AG08395 (cell line): ENCODE measurements at places on chromosomes 4 and X.
A peak's percentile ranks its signal among the peaks of the same experiment; 100 is the strongest.

DNA sequence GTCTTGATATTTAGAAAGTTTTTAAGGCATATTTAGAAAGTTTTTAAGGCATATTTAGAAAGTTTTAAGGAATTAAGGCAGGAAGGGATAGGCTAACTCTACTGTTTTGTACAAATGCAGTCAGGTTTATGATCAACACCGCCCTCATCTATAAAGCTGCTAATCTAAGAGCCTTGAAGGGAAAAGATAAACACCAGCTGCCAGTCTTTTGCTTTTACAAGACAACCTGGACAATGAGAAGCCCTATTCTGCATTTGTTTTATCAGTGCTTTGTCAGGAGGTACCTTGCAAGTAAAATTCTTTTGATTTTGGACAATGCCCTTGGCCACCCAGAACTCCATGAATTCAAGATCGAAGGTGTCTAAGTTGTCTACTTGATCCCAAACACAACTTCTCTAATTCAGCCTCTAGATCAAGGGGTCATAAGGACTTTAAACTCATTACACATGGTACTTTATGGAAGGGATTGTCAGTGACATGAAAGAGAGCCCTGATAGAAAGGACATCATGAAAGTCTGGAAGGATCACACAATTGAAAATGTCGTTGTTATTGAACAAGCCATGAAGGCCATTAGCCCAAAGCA, 39.8 kb downstream of the IL15 start:
- no peak for DNase-seq

DNA sequence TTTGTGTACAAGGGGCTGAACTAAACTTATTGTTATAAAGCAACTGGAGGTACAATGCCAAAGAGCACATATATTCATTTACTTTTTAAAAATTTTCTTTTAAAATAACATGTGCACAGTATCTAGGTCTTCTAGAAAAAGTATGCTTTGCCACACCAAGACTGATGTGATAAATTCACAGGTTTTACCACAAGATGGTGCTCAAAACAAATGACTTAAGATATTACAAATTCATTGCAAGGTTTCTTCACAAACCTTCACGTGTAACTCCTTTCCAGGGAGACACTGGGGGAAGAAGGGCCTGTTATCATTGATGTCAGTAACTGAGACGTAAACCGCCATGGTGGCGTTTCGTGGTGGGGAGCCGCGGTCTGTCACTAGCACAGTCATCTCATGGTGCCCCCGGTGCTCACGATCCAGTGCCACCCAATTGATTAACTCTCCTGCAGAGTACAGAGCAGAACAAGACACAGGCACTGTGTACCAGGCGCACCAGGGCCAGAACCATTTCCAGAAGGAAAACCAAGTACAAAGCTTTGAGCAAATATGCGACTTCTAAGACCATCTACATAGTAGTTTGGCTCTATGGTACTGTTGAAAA, 162.2 kb downstream of the DCHS2 start:
- DNase-seq: peak; percentile 21

GRCh38 chrX:34467437-34467836, 189.6 kb downstream of the TMEM47 start:
- no peak for DNase-seq

GRCh38 chrX:3271183-3271833, 75.1 kb downstream of the MXRA5 start:
- peak; percentile 7 for DNase-seq

DNA sequence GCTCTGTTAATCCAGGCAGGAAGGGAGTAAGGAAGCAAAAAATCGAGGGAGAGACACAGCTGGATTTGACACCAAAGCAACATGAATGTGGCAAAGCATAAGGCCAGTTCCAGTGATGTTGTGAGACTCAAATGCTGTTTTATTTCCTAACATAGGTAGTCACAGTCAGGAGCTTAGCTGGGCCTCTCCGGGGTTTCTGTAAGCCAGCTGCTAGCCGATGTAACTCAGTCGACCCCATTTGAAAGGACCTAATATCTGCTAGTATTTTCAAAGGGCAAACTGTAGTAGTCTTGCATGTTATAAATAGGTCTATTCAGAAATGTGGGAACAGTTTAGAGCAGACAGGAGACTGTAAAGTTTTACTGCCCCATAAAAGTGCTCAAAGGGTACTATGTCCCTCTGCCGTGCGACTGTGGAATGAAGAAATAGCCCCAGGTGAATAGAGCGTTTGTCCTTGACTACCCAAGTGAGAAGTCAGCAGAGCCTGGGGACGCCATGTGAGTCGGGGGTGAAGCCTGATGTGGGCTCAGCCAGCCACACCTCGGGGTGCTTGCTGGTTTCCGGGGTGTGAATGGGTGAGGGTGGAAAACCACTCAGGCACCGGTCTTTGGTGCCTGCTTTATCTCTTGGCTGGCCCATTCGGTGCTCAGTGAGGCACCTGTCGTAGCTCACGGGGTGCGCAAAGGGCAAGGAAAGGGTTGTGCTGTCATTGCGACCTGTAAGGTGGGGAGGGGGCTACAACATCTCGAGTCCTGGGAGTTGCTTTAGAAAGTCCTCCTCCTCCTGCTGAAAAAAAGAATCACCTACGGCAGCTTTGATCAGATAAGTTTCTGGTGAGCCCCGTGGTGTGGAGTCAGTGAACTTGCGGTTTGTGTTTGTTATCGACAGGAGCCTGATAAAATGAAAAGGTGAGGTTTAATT, 745 bp downstream of the TRIM2 start:
- no peak for DNase-seq

DNA sequence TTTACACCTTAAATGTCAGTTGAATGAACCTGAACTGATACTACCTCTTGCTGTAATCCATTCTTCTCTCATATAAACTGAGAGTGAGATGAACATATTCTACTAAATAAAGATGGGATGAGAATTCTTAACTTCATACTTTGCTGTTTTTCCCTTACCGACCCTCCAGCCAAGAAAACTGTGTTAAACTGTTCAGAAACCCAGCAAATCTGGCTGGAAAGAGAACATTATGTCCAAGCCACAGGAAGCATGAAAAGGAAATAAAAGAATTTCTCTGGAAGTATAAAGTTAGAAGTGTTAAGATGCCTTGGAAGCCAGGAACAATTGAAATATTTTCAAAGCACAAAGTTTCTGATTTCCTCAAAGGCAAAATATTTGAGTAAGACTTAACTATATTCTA, 22.9 kb downstream of the NPY1R start:
- no peak for DNase-seq

GRCh38 chr4:37415845-37416369, 171.4 kb downstream of the NWD2 start:
- DNase-seq: no peak

- no peak for DNase-seq
Observed at GRCh38 chr4:85895755-85896154, 420.8 kb downstream of the ARHGAP24 start.

DNA sequence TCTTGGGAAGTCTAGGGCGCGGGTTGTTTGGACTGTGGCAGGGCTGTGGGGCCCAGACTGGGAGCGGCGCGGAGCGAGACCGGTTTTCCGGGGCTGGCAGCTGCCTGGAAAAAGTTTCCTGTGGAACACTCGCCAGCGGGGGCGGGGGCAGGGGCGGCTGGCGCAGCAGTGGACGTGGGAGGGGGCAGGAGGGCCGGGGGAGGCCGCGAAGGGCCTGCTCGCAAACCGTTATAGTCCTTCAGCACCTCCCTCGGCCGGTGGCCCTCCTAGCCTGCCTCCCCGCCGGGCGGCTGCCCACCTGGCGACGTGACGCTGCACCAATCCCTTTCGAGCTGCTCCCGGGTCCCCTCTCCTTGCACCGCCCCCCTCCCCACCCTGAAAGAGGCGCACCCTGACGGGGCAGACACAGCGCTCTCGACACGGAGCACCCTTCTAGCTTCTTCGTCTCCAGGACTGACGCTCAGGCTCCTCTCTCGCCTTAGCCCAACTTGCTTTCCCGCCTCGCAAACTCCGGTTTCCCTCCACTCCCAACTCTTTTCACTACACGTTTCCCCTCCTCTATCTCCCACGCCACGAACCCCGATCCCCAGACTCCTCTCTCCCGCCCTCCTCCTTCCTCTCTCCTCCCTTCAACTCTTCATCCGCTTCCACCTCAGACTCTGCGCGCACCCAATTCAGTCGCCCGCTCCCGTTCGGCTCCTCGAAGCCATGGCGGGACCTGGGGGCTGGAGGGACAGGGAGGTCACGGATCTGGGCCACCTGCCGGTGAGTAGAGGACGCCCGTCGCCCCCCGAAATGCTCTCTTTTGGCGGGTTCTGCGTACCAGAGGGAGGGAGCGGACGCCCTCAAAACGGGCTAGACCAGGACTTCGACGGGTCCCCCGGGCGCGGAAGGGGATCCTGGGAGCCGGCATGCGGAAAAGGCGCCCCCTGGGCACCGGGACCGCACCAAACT, at the start of gene NRK:
Gene NRK, plus strand, starts transcription at position 402 of the 954 bp plus-strand sequence. Its CDS starts 307 bp downstream, at position 709.
- no peak for DNase-seq

DNA sequence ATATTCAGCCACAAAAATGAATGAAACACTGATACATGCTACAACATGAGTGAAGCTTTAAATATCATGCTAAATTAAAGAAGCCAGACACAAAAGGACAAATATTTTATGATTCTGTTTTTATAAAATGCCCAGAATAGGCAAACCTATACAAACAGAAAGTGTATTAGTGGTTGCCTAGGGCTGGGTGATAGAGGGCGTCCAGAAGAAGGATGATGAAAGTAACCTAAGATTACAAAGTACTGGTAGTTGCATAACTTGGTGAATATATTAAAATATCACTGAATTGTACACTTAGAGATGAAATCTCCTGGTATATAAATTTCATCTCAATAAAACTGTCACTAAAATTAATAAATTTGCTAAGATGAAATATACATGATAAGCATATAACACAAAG, 67.5 kb downstream of the FBXW7 start:
- DNase-seq: no peak

GRCh38 chr4:77586951-77587383, 18.7 kb upstream of the CXCL13 start:
- DNase-seq: peak; percentile 26

DNA sequence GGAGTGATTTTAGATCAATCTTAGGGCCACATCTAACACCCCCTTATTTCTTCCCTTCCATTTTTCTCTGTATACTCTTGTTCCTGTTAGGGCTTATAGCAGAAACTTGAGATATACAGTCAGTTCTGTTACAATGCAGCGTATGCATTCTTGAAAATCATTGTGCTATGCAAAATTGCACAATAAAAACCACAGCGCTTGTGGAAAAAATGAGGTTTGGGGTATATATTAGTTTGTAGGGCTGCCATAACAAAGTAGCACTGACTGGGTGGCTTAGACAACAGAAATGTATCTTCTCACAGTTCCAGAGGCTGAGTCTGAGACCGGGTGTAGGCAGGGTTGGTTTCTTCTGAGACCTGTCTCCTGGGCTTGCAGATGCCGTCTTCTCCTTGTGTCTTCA, 59.0 kb downstream of the WWC2 start:
- DNase-seq: no peak

DNA sequence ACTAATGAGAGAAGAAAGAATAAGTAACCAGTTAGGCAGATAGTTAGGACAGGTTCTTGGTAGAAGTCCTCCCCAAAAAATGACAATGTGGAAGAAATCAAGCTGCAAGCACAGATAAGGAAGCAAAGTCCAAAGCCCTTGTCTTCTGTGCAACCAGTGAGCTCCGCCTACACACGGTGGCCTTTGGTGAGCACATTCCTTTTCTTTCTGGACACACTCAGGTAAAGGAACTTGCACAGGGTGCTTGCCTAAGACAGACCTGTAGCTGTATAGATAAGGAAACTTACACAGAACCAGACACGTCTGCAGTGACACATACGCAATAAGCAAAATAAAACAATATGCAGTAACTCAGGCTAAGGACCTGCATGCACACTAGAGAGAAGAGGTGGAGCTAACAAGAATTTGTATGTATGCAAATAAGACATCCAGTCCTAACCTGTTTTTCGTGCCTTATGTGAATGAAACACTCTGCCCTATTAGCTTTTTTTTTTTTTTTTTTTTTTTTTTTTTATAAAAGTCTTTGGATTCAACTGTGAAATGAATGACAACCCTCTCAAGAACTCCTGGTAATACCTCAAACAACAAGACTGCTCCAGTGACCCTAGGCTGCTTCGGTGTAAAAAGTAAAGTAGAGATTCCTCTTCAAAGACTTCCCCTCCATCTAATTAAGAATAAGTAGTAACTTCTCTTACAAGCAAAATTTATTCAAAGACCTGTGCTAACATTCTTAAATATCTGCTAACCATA, 48.8 kb downstream of the UGT2B10 start:
- DNase-seq: no peak

GRCh38 chr4:38985410-38986100, 46.7 kb downstream of the TMEM156 start:
- no peak for DNase-seq

- no peak for DNase-seq
Observed at GRCh38 chrX:15797707-15798106, 7.4 kb downstream of the ZRSR2 start.

DNA sequence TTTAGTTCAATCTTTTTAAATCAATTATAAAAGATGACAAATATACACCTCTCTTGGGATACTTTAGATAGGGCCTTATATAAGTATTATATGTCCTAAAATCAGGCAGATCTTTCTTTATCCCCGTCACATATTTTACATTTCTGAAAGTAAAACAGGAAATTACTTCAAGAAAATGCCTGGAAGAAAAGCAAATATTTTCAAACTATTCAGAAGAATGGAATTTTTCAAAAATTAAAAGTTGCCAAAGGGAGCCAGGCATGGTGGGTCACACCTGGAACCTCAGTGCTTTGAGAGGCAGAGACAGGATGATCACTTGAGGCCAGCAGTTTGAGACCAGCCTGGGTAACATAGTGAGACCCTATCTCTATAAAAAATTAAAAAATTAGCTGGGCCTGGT, 34.4 kb downstream of the MGARP start:
- peak; percentile 10 for DNase-seq

- no peak for DNase-seq
Observed at GRCh38 chr4:140871368-140871767, 115.2 kb upstream of the TBC1D9 start.

- DNase-seq: no peak
Observed at GRCh38 chr4:1479454-1479853, 73.2 kb upstream of the NKX1-1 start.

DNA sequence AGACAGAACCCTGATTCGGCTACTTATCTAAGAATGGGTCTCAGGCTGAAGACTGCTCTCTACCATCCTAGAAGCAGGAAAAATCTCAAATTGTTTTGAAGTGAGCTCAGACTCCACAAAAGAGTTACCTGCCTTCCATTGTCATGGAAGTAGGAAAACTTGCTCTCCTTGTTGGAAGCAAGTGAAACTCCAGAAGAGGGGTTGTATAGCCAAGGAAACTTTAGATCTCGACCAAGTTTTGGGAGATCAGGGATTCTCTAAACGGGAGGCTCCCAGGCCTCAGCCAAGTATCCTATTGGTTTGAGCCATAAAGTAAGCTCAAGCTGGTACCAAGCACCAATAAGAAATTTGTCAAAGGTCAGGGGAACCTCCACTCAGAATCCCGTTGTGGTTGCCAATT, 9.2 kb upstream of the FHDC1 start:
- no peak for DNase-seq

DNA sequence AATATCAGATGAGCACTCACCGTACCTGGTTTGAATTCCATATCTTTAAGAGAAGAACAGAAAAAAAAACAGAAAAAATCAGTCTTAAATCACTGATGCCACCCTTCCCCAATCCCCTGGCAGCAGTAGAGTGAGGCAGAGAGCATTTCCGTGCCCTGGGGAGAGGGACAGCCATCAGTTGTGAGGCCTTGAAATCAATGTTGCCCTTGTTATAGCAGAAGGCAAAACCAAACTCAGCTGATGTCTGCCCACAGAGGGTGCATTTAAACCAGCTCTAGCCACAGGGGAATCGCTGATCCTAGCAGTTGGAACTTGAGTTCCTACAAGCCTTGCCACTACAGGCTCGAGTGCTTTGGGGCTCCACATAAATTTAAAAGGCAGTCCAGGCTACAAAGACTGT, 338.5 kb upstream of the FMR1 start:
- no peak for DNase-seq

GRCh38 chr4:97073194-97073593, 1070.1 kb downstream of the STPG2 start:
- no peak for DNase-seq
